ENCODE measurements at places on chromosomes 12 and 14. TPM values are rescaled to one million over a fixed set of nuclear protein-coding genes. Genes with fewer than 3 reads are reported as not detected.

The DTX3 gene
- total RNA-seq = 21.7 TPM

- no peaks in the 10 kb centered on the region for H3K36me3 ChIP-seq
- no peak overlapping the region for H3K4me3 ChIP-seq
- DNase-seq = no peak
- peaks cover 14% of the 10 kb centered on the region for H3K4me1 ChIP-seq
These were observed 128.0 kb upstream of the EEA1 start for GRCh38 chr12:93056971-93057535.

DNA sequence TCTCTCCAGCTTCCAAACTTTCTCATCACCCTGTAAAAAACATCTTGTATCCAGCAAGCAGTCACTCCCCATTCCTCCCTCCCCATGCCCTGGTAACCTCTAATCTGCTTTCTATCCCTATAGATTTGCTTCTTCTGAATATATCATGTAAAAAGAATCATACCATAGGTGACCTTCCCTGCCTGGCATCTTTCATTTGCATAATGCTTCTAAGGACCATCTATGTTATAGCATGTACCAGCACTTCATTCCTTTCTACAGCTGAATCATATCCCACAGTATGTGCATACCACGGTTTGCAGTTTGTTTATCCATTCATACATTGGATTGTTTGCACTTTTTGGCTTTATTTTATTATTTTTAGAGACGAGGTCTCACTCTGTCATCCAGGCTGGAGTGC, 22.9 kb upstream of the VPS37B start:
- H3K27ac ChIP-seq = no peak overlapping the region
- no peaks in the 10 kb centered on the region for H3K36me3 ChIP-seq
- peaks cover 3% of the 10 kb centered on the region for H3K27me3 ChIP-seq
- H3K4me1 ChIP-seq = no peaks in the 10 kb centered on the region
- no peak for DNase-seq
- H3K4me3 ChIP-seq = no peak overlapping the region

GRCh38 chr12:49301760-49302159, 6.8 kb downstream of the PRPH start:
- peak; percentile 26 for DNase-seq
- peaks cover 16% of the 10 kb centered on the region for H3K4me1 ChIP-seq
- no peaks in the 10 kb centered on the region for H3K36me3 ChIP-seq
- peaks cover 29% of the 10 kb centered on the region for H3K27me3 ChIP-seq
- H3K4me3 ChIP-seq = no peak overlapping the region

GRCh38 chr12:48119834-48120195, 651 bp downstream of the PFKM start:
- no peak for DNase-seq
- H3K27me3 ChIP-seq = peaks cover 13% of the 10 kb centered on the region
- H3K4me3 ChIP-seq = peak overlapping the region; percentile 96
- H3K36me3 ChIP-seq = peaks cover 11% of the 10 kb centered on the region
- H3K27ac ChIP-seq = no peak overlapping the region

GRCh38 chr12:104272938-104273337, 30.6 kb upstream of the EID3 start:
- H3K4me3 ChIP-seq = no peak overlapping the region
- no peaks in the 10 kb centered on the region for H3K36me3 ChIP-seq
- no peak for DNase-seq
- H3K27ac ChIP-seq = no peak overlapping the region
- peaks cover 2% of the 10 kb centered on the region for H3K27me3 ChIP-seq
- peaks cover 6% of the 10 kb centered on the region for H3K4me1 ChIP-seq

- peaks cover 6% of the 10 kb centered on the region for H3K4me1 ChIP-seq
- no peaks in the 10 kb centered on the region for H3K36me3 ChIP-seq
These were observed 4.5 kb downstream of the AJUBA start for GRCh38 chr14:22977684-22978486.

DNA sequence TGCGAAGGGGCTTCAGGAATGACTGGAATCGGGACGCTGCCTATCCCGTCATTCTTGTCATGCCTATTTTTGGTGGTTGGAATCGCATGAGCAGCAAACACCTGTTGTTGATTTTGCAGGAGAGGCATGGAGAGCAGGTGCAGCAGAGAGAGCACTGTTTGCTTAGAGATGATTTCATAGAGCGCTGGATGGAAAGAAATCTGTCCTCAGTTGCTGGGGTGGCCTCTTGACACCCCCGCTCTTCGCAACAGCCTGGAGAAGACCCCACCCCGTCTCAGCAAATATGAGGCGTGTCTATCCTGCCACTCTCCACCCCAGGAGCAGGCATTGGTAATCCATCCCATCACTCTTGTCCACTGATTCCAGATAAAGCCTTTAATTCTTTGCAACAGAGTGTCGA, 19.3 kb upstream of the NCOR2 start:
- H3K4me3 ChIP-seq = no peak overlapping the region
- H3K4me1 ChIP-seq = peaks cover 12% of the 10 kb centered on the region
- peaks cover 23% of the 10 kb centered on the region for H3K27me3 ChIP-seq
- no peaks in the 10 kb centered on the region for H3K36me3 ChIP-seq

- peak overlapping the region; percentile 86 for H3K4me3 ChIP-seq
- peak overlapping the region; percentile 3 for H3K27ac ChIP-seq
- H3K4me1 ChIP-seq = peaks cover 11% of the 10 kb centered on the region
- H3K27me3 ChIP-seq = no peaks in the 10 kb centered on the region
- DNase-seq = no peak
These were observed 1.1 kb downstream of the ANKRD52 start for GRCh38 chr12:56257071-56257470.

The NEUROD4 gene
- total RNA-seq = not detected

The SLCO1B1 gene
- not detected for total RNA-seq

DNA sequence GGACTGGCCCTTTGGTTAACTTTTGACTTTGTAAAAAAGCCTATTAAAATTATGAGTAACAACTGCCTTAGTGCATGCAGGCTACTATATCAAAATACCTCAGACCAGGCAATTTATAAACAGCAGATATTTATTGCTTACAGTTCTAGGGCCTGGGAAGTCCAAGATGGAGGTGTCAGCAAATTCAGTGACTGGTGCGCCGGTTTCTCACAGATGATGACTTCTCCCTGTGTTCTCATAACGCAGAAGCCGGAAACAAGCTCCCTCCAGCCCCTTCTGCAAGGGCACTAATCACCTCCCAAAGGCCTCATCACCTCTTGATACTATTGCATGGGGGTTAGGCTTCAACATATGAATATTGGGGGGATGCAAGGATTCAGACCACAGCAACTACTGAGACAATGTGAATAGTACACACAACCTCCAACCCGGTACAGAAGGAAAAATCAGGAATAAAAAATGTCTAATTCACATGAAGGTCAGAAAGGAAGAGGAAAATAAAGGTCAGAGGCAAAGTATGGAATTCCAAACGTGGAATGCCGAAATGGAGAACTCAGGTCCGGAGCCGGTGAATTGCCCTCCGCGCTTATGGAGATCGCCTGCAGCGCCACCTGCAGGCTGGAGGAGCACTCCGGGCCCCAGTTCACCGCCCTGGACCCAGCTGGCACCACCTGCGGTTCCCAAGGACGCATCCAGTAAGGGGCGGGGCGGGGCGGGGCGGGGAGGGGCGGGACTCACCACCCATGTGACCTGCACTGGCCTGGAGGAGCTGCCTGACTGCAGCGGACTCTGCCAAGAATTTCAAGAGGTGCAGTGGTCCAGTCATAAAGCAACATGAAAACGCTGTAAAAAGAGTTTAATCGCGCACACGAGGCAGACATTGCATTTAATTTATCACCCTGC, 203.4 kb downstream of the KIF26A start:
- no peak for DNase-seq
- no peaks in the 10 kb centered on the region for H3K36me3 ChIP-seq
- H3K4me3 ChIP-seq = no peak overlapping the region
- H3K27me3 ChIP-seq = peaks cover 2% of the 10 kb centered on the region
- H3K27ac ChIP-seq = no peak overlapping the region

DNA sequence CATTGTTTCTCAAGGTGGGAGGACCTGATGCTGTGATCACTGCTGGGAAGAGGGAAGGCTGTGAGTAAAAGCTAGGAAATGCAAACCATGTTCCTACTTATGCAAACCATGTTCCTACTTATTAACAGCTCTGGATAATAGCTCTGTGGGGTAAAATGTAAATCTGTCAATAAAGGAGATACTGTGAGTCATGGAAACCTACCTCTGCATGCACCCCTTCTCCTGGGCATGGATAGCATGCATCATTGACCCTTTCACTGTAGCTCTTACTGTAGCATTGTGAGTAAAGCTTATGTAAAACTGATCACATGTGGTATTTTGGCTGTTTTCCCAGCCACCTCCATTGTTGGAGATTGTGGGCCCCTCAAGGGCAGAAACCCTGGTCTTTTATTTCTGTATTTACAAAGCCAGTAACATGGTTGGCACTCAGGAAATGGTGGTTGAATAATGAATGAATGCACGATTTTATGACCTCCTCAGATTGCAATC, 253.7 kb downstream of the GRIN2B start:
- no peak overlapping the region for H3K27ac ChIP-seq
- no peaks in the 10 kb centered on the region for H3K4me1 ChIP-seq
- DNase-seq = no peak
- H3K27me3 ChIP-seq = no peaks in the 10 kb centered on the region
- H3K4me3 ChIP-seq = no peak overlapping the region
- H3K36me3 ChIP-seq = no peaks in the 10 kb centered on the region

DNA sequence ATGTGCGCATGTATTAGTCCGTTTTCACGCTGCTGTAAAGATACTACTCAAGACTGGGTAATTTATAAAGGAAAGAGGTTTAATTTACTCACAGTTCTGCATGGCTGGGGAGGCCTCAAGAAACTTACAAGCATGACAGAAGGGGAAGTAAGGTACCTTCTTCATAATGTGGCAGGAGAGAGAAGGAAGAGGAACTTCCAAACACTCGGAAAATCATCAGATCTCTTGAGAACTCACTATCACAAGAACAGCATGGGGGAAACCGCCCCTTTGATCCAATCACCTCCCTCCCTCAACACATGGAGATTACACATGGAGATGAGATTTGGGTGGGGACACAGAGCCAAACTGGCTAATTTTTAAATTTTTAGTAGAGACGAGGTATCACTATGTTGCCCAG, 41.8 kb upstream of the SNX6 start:
- H3K4me1 ChIP-seq = no peaks in the 10 kb centered on the region
- no peaks in the 10 kb centered on the region for H3K36me3 ChIP-seq
- no peak overlapping the region for H3K27ac ChIP-seq
- no peaks in the 10 kb centered on the region for H3K27me3 ChIP-seq
- no peak for DNase-seq

GRCh38 chr14:95529216-95529615, 5.6 kb upstream of the GLRX5 start:
- no peak overlapping the region for H3K4me3 ChIP-seq
- H3K36me3 ChIP-seq = peaks cover 47% of the 10 kb centered on the region
- H3K27me3 ChIP-seq = no peaks in the 10 kb centered on the region
- peaks cover 63% of the 10 kb centered on the region for H3K4me1 ChIP-seq
- H3K27ac ChIP-seq = no peak overlapping the region
- DNase-seq = no peak

- no peak overlapping the region for H3K27ac ChIP-seq
- H3K27me3 ChIP-seq = peaks cover 2% of the 10 kb centered on the region
- H3K4me3 ChIP-seq = no peak overlapping the region
- H3K4me1 ChIP-seq = peaks cover 10% of the 10 kb centered on the region
These were observed 203.8 kb upstream of the SFSWAP start for GRCh38 chr12:131507094-131507493.

DNA sequence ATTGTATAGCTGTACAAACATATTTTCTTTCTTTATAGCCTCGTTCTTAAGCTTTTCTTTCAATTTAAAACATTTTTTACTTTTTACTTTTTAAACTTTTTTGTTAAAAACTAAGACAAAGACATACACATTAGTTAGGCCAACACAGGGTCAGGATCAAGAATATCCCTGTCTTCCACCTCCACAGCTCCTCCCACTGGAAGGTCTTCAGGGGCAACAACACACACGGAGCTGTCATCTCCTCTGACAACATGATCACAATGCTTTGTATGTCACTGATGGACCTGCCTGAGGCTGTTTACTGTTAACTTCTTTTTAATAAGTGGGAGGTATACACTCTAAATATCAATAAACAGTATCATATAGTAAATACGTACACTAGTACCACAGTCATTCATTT, 191.3 kb downstream of the SYT10 start:
- no peaks in the 10 kb centered on the region for H3K27me3 ChIP-seq
- no peaks in the 10 kb centered on the region for H3K36me3 ChIP-seq
- DNase-seq = no peak
- no peak overlapping the region for H3K4me3 ChIP-seq
- H3K27ac ChIP-seq = no peak overlapping the region

The REC8 gene
- 28.2 TPM for total RNA-seq

DNA sequence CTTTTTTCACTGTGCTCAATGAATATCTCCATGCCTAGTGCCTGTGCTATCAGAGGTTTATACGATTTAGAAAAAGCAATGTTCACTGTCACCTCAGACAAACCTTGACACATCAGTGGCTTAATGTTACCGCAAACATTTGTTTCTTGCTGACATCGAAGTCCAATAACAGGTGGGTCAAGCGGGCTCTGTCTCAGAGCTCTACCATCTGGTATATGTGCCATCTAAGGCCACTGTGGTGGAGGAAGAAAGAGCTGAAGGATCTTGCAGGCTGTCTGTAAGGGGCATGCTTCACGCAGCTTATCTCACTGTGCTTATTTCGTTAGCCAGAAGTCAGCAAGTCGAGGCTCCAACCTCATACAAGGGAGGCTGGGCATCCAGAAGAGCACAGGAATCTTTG, 189.5 kb upstream of the NTF3 start:
- no peaks in the 10 kb centered on the region for H3K4me1 ChIP-seq
- no peaks in the 10 kb centered on the region for H3K36me3 ChIP-seq
- H3K27me3 ChIP-seq = no peaks in the 10 kb centered on the region
- no peak overlapping the region for H3K4me3 ChIP-seq

DNA sequence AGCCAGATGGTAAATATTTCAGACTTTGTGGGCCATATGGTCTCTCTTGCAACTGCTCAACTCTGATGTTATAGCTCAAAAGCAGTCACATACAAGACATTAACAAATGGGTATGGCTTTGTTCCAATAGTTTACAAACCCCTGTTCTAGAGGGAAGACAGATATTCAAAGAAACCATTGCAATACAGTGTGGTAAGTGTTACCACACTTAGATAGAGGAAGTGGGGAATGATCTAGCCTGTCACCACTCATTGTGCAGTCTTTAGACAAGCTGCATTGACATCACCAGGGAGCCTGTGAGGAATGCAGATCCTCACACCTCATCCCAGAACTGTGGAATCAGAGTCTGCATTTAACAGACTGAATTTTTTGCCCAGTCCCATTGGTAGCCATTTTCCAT, 80.0 kb upstream of the RGS6 start:
- no peak overlapping the region for H3K4me3 ChIP-seq
- no peak overlapping the region for H3K27ac ChIP-seq
- peaks cover 13% of the 10 kb centered on the region for H3K4me1 ChIP-seq

- peaks cover 5% of the 10 kb centered on the region for H3K27me3 ChIP-seq
- no peak overlapping the region for H3K27ac ChIP-seq
These were observed 90.4 kb upstream of the MAX start for GRCh38 chr14:65192686-65193085.

- no peaks in the 10 kb centered on the region for H3K36me3 ChIP-seq
- H3K4me3 ChIP-seq = no peak overlapping the region
- H3K27ac ChIP-seq = no peak overlapping the region
- DNase-seq = no peak
These were observed 55.7 kb downstream of the TMTC1 start for GRCh38 chr12:29728030-29728429.

GRCh38 chr14:54642801-54643695, 76.1 kb downstream of the SAMD4A start:
- no peak for DNase-seq
- peaks cover 13% of the 10 kb centered on the region for H3K4me1 ChIP-seq
- H3K36me3 ChIP-seq = no peaks in the 10 kb centered on the region
- H3K27ac ChIP-seq = no peak overlapping the region

The LRP1 gene
- total RNA-seq = 2.1 TPM

All from activated T-helper 2 cell treated with anti-CD3 and anti-CD28 coated beads, Interferon-gamma antibody, Interleukin-2, Interleukin-4, amounts not matched to agents 10 μg/mL and 5 μg/mL and 100 μg/mL, durations not matched to agents 14 hours and 24 hours and 36 hours (primary cell).